ENCODE measurements at places on chromosomes 7 and 10. TPM values are rescaled to one million over a fixed set of nuclear protein-coding genes. Genes with fewer than 3 reads are reported as not detected.

The PDE1C gene
- 27.6 TPM for total RNA-seq

The TUBAL3 gene
- total RNA-seq = not detected

The ABCA13 gene
- total RNA-seq = 0.26 TPM

The PPP1R9A gene
- total RNA-seq = 3.3 TPM

The SPDYE6 gene
- not detected for total RNA-seq

The COL26A1 gene
- total RNA-seq = not detected

The LHPP gene
- total RNA-seq = 8.7 TPM

The TFR2 gene
- not detected for total RNA-seq

The PRKRIP1 gene
- 16.3 TPM for total RNA-seq

The HMX2 gene
- total RNA-seq = not detected

The CH25H gene
- 8.2 TPM for total RNA-seq

The SH3PXD2A gene
- total RNA-seq = 26.2 TPM

The MMP21 gene
- 0.26 TPM for total RNA-seq

The PHYHIPL gene
- total RNA-seq = not detected
